ENCODE measurements at places on chromosomes 1 and 21.

- DNase-seq, result no peak
Measured at GRCh38 chr1:159152031-159152430, 19.4 kb upstream of the CADM3 start.

GRCh38 chr1:208083016-208083714, 161.0 kb downstream of the PLXNA2 start:
- no peak for DNase-seq

DNA sequence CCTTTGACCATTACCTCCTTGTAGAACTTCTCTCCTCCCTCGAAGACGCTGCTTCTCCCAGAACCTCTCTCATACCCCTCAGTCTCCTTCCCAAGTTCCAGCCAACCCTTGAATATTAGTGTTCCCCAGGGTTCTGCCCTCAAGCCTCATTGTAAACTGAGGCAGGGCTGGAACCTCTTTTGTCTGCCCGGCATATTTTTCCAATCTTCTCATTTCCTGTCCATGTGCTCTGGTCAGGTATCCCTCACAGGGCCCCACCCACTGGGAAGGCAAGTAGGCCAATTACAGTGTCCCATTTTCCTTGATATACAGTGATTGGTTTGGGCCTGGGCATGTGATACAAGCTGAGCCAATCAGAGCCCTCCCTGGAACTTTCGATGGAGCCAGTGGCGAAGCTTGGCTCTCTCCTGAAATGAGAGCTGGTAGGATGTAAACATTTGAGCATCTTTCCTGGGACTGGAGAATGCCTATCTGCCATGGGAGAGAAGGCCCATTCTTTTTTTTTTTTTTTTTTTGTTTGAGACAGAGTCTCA, 57.1 kb upstream of the ID3 start:
- no peak for DNase-seq

GRCh38 chr1:201982623-201983379, at the start of gene RNPEP:
TSS of gene RNPEP (plus strand) at chr1:201982648. CDS start at chr1:201982667, 19 bp downstream.
- DNase-seq, result peak; percentile 79

- peak; percentile 41 for DNase-seq
Measured at GRCh38 chr1:181726320-181727012, 243.1 kb downstream of the CACNA1E start.

All from HT1080 (cell line).